NCI-H187 (cell line): ENCODE measurements at places on chromosomes 3 and 15.

- DNase-seq = no peak
Observed at GRCh38 chr15:85274315-85275050, 105.9 kb upstream of the AKAP13 start.

- no peak for DNase-seq
Observed at GRCh38 chr3:154886437-154886836, 193.7 kb upstream of the MME start.

GRCh38 chr3:4996223-4996765 lies 17.1 kb downstream of the BHLHE40 start:
- no peak for DNase-seq

- DNase-seq = no peak
Observed at GRCh38 chr15:92886815-92887214, 13.3 kb upstream of the CHD2 start.

DNA sequence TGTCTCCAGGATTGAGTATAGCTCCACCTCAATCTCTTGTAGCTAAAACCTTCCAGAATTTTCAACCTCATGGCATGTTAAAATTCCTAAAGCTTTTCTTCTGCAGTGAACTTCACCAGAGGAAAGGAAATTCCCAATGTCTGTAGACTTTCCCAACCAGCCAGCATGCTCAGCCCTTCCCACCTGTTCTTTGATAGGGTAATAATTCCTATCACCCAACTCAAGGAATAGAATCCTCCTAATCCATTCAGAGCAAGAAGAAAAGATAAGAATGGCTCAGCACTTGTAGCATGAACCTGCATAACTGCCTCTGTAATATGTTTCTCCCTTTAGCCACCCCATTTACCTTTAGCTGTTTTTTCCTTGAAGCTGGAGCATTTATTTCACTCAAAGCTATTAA lies 301.8 kb upstream of the GADL1 start:
- no peak for DNase-seq

DNA sequence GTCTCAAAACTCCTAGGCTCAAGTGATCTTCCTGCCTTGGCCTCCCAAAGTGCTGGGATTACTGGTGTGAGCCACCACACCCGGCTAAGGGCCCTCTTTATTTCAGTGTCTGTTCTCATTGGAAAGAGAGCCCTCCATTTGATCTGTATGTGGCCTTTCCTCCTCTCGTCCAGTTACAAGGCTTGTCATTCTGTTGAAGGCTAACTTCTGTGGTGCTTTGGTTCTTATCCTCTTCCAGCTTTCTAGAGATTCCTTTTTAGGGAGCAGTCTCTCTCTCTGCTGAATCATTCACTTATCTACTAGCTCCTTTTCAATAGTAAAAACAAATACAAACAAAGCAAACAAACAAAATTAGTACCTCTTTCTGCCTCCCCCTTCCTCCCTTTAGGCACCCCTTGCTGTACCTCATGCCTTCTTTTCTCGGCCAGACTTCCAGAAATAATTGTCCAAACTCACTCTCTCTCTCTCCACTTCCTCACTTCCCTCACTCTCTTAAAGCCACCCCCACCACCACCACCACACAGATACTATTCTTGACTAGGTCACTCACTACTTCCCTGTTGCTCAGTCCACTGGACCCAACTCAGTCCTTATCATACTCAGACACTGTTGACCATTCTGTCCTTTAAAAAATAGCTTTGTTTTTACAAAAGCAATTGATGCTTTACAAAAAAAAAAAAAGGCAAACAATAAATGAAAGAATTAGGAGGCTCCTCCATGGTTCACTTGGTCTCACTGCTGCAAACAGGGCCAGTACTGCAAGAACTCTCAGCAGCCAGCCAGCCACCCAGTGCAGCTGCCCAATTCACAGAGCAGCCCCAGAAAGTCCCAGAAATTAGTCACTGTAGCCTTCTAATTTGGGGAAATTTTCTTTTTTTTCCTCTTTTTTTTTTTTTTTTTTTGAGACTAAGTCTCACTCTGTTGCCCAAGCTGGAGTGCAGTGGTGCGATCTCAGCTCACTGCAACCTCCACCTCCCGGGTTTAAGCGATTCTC lies 31.7 kb upstream of the RAB11A start:
- DNase-seq = no peak

- no peak for DNase-seq
Observed at GRCh38 chr15:58489289-58490085, 57.7 kb downstream of the LIPC start.

DNA sequence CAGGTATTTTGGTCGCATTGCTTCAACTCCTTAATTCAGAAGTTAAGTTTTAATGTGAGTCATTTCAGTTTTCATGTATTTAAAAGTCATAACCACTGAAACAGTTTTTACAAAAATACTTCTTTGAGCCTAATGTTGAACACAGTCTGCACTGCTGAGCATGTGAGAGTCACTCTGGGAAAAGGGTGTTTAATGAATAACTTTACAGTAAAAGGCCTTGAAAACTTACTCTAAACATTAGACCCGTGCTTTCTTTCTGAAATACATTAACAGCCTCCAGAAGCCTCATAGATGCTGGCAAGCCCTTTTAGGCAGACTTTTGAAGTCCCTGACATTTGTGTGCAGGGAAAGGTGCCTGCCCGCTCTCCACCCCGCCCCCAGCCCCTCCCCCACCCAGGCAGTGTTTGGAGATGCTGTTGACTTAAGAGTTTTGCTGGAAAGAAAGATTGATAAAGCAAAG lies 68.9 kb upstream of the NR2F2 start:
- DNase-seq = no peak

DNA sequence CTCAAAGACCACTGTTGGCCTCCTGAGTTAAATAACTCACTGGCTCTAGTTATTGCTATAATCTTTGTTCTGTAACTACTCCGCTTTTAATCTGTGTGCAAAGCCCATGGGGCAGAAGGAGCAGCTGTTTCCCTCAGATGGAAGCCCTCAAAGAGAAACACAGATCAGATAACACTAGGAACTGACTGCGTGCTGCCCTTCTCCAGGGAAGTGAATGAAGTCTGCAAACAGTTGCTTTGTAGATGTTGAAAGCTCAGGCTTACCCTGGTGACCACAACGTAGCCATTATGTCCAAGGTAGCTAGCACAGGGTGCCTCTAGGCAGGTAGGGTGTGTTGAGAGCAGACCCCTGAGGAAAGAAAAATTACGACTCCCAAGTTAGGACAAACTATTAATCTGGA lies 152.3 kb upstream of the STAC start:
- DNase-seq = no peak

DNA sequence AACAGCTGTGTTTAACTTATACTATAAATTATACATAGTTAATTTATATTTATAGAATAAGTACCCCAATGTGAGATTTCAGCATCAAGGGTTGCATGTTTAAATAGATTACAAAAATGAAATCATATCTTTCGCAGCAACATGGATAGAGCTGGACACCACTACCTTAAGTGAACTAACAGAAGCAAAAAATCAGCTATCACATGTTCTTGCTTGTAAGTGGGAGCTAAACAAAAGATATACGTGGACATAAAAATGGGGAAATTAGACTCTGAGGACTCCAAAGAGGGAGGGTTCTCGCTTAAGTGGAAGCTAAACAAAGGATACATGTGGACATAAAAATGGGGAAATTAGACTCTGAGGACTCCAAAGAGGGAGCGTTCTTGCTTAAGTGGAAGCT lies 626.5 kb upstream of the DPPA4 start:
- peak; percentile 5 for DNase-seq

GRCh38 chr3:81426826-81427577 lies 334.4 kb downstream of the GBE1 start:
- no peak for DNase-seq

- DNase-seq = no peak
Observed at GRCh38 chr15:75025107-75025506, 1.7 kb downstream of the PPCDC start.

GRCh38 chr3:24199775-24200247 lies 254.7 kb downstream of the NR1D2 start:
- DNase-seq = no peak

- no peak for DNase-seq
Observed at GRCh38 chr3:154182975-154183374, 61.8 kb downstream of the ARHGEF26 start.

DNA sequence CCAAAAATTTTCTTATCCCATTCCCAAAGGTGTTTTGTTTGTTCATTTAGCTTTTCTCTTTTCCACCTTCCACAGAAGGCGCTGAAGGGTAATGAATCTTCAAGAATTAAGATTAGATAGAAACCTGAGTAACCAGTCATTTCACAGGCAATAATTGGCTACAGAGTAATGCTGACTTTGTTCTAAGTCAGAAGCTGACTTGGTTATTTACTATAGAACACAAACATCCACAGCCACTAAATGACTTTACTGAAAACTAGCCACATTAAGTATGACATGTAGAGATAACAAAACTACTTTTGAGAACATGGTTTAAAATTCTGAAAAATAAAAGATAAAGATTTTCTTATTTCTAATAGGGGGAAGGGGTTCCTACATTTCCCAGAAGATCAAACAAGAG lies 7.8 kb downstream of the CLDND1 start:
- DNase-seq = no peak

DNA sequence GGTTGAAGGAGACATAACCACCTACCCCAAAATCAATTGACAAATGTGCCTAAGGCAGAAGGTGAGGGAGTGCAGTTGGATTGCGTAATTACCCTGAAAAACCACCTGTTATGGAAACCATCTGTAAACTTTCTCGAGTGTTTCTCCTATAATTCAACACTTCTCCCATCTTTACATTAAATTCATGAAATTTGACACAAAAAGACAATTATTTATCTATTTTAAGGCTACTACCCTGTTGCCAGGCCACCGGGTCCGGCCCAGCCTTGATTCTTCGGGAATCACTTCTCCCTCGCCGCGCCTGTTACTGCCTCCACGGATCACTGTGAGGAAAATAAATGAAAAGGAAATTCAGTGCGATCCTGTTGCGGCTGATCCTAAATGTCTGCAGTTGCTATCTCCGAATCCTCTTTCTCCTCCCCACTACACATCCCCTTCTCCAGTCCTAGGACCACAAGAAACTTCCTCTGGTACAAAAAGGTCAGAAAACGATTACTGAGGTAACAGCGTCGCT lies 646 bp downstream of the IQCB1 start:
- no peak for DNase-seq

DNA sequence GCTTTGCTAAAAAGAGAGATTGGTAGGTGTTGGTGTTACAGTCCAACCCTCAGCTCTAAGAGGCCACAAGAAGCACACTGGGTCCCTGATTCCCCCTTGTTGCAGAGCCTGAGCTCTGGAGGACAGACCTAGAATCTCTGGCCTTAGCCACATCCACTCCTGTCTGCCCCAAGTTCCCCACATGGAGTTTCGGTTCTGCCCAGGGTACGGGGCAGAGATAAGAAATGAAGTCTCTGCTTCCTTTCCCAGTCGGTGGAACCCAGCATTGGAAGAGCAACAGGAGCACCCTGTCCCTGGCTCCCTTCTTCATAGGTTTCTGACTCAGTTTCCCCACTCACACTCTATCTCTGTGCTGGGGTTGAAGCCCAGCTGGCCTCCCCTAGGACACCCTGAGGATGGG lies 13.2 kb downstream of the PRR23E start:
- no peak for DNase-seq

DNA sequence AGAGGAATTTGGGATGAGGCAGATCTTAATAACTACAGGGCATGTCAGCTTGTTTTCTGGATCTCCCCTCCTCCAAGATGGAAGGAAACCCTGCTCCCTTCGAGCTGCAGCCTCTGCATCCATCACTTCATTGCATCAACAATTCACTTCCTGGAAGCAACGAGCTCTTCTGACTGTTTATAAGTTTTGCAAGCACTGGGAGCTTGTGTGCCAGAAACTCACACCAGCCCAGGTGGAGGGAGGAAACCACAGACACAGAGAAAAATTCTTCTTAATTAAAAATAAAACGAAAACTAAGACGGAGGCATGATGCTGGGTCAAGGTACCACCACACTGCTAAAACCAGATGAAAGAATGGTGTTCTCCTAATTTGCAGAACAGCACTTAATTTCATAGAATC lies 10.6 kb downstream of the LRIG1 start:
- DNase-seq = no peak

GRCh38 chr15:73175382-73175781 lies 123.1 kb downstream of the NEO1 start:
- DNase-seq = no peak

DNA sequence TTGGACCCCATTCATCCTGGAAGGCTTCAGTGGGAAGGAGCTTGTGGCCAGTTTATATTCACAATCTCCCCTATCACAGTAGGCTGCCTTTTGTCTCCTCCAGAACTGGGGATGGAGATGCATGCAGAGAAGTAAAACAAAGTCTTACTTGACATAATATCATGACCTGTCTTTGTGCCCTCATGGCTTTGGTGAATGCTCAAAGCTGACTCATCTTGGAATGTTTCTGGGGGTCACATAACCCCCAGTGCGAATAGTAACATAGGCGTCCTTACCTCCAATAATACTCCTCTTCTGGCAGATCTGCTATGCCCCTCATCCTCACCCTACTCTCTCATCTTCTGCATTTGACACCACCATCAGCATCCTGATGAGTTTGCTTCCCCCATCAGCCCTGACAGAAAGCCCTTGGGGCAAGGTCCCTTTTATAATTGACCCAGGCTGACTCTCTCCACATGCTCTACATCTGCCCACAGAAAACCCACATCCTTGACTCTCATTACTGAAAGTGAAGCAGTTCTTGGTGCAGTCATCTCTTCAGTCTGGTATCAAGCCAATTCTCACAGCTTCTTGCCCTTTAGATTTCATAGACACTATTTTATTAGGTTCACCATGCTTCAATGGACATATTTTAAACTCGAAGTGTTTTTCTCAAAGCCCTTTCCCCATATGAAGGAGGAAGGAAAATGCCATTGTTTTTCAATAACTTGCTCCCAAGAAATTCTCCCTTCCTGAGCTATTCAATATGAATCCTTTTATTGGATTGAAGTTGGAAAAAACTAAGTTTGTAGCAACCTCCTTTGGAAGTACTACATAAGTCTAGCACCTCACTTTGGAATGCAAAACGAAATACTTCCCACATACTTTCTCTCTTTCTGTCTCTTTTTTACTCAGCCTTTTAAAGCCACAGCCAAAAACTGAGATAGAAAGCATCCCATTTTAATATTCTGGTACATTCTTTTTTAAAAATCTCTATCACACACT lies 36.6 kb downstream of the OSTN start:
- DNase-seq = no peak

GRCh38 chr3:187012609-187013051 lies 82.3 kb downstream of the ST6GAL1 start:
- no peak for DNase-seq

- DNase-seq = no peak
Observed at GRCh38 chr3:100928638-100929428, 64.4 kb downstream of the ABI3BP start.

DNA sequence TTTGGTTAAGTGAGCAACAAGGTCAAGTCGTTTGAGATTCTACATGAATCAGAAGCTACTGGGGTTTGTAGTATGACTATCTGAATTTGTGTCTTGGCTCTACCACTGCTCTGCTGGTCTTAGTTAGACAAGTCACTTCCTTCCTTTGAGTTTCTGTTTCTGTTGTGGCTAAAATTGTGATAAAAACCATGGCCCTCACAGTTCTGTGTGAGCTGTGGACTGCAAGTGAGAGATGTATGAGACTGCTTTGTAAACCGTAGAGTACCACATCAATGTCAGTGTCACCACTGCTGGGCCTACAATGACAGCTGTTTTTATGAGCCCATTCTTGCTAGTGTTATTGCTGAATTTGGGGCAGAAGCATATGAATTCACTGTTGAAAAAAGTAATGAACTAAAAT lies 32.7 kb downstream of the RARB start:
- no peak for DNase-seq

GRCh38 chr15:42053914-42054313 lies 33.1 kb upstream of the PLA2G4E start:
- DNase-seq = no peak

GRCh38 chr3:165283328-165283727 lies 87.1 kb upstream of the SLITRK3 start:
- no peak for DNase-seq
